Germinal center (tissue), 1 donor: ENCODE measurements at places on chromosomes 6 and 20.

GRCh38 chr6:164150232-164150631, 735.7 kb downstream of the QKI start:
- DNase-seq, result no peak

- DNase-seq, result no peak
These were observed 27.7 kb upstream of the VEGFA start for GRCh38 chr6:43742285-43742684.

- peak; percentile 50 for DNase-seq
These were observed 66.0 kb upstream of the UTRN start for GRCh38 chr6:144219056-144219685.

DNA sequence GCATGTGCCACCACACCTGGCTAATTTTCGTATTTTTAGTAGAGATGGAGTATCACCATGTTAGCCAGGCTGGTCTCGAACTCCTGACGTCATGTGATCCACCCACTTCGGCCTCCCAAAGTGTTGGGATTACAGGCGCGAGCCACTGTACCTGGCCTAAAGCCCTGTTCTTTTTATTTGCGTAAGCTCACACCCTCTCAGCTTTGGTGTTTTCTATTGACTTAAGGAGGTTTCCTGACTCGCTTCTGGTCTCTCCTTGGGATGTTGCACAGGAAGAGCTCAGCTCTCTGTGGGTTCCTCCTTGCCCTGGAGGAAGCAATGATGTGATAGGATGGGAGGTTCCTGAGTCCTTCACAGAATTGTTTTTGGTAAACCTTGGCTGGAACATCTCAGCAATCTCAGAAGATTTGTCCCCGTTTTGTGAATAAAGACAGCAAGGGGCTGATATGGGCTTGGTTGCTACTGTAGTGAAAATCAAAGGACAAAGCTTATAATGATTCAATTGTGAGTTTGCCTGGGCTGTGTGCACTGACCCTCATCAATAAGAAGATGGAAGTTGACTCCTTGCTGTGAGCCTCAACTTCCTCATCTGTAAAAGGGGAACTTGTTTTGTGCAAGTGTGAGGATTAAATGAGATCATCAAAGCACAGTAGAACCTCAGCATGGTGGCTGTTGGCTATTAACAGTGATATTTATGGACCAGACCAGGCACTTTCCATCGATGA, 27.0 kb downstream of the TOX2 start:
- DNase-seq, result peak; percentile 21

- DNase-seq, result peak; percentile 56
These were observed 125.0 kb downstream of the FYN start for GRCh38 chr6:111748231-111748647.

DNA sequence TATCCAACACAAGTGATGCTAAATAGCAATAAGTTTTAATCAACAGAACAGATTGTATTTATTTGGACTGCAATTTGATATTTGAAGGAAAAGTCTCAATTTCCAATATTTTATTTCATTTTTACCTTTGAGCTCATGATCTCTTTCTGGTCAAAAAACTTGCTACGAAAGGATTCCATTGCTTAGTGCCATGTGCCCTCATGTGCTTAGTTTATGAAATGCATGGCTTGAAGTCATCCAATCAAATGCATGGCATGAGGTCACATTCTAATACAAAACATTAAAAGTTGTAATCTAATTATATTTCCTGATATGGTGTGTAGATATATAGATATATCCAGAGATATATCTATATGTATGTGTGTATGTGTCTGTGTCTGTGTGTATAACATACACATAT, 321.2 kb upstream of the ADGRB3 start:
- no peak for DNase-seq

- DNase-seq, result no peak
These were observed 16.2 kb upstream of the SNX9 start for GRCh38 chr6:157806856-157807215.

GRCh38 chr20:58457083-58457695, 58.0 kb downstream of the APCDD1L start:
- no peak for DNase-seq

DNA sequence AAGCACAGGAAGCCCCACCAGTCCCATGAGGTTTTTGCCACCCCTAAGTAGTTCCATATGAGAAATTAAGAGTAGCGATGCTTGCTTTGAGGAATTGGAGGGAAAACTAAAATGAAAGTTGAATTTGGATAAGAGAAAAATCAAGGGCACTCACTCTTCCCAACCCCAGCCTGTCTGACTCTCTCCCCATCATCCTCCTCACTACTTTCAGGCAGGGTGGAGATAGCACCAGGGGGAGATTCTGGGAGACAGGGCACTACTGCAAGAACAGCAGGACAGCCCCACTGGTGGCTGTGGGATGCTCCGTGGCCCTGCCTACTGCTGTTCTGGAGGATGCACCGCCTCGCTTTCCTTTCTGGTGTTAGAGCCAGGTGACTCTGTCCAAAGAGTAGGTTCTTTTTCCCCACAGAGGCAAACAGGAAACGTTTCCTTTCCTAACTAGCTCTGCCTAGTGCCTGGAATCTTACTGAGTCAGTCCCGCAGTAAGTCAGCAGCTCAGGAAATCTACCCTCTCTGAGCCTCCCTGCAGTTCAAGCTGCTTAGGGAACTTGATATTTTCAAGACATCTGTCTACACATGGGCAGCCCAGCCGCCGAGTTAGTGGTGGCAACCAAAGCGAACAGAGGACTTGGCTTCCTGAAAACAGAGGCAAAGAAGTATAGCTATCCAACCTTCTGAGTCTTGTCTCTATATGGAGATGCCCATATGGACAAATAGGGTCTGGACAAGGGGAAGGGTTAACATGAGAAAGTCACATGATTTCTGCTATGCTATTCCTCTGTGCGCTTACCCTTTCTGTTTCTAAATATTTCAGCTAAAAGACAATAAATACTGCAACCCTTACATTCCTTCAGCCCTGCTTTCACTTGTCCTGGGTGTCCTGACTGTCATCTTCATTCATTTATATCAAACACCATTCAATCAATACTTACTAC, 11.4 kb downstream of the HLA-E start:
- DNase-seq, result no peak

- DNase-seq, result no peak
These were observed 82.7 kb upstream of the NXT1 start for GRCh38 chr20:23267909-23268308.

DNA sequence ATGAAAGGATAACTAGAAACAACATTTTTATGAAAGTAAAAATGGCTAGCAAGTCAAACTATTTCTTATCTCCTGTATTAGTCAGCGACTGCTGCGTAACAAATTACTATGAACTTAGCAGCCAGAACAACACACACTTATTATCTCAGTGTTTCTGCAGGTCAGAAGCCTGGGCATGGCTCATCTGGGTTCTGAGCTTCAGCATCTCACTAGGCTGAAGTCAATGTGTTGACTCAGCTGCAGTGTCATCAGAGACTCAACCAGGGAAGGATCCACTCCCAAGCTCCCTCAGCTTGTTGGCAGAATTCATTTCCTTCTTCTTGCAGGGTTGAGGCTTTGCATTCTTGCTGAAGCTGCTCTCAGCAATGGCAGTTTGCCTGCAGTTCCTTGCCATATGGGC, 33.2 kb upstream of the IGF2R start:
- DNase-seq, result no peak

- no peak for DNase-seq
These were observed 9.5 kb downstream of the LSM14B start for GRCh38 chr20:62131560-62132320.

DNA sequence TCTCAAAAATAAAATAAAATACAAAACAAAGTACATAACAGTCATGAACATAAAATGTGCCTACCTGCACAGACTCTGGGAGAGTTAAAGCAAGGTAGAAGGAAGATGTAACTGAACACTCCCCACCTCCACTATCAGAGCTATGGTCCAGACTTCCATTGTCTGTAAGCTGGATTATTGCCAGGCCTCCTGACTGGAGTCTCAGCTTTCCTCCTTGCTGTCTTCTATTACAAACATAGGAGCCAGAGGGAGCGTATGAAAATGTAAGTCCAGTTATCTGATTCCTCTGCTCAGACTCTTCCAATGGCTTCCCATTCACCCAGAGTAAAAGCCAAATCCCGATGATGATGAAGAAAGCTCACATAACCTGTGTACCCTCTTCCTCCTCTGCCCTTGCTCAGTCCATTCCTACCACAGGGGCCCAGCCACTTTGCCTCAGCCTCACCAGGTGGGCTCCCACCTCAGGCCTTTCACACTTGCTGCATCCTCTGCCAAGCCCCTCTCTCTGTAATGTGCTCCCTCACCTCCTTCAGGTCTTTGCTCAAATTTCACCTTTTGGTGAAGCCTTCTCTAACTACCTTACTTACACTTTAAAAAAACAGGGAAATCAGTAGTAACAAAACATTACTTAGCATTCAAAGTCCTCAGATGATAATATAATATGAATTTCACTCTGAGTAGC, 194.1 kb downstream of the RIMS1 start:
- DNase-seq, result no peak

DNA sequence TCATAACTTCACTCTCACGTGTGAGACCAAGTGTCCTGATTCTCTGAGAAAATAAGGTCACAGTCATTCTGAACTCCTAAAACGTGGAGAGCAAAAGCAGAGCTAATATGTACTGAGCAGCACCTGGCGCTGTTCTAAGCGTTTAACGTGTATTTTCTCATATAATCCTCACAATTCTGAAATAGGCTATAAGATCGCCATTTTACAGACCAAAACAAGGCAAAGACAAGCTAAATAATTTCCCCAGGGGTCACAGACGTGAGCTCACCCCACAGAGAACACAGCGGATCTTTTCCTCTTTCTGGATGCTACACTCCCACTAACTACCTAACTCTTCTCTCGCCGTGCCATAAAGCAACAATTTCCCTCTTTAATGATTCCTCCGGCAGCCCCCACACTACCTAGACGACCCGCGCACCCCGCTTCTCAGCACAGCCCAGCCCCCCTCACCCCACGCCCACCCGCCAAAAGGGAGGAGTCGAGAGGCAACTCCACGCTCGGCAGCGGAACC, 636 bp downstream of the SUPT3H start:
- DNase-seq, result no peak

- DNase-seq, result no peak
These were observed 599.1 kb downstream of the MEI4 start for GRCh38 chr6:78251931-78252330.

DNA sequence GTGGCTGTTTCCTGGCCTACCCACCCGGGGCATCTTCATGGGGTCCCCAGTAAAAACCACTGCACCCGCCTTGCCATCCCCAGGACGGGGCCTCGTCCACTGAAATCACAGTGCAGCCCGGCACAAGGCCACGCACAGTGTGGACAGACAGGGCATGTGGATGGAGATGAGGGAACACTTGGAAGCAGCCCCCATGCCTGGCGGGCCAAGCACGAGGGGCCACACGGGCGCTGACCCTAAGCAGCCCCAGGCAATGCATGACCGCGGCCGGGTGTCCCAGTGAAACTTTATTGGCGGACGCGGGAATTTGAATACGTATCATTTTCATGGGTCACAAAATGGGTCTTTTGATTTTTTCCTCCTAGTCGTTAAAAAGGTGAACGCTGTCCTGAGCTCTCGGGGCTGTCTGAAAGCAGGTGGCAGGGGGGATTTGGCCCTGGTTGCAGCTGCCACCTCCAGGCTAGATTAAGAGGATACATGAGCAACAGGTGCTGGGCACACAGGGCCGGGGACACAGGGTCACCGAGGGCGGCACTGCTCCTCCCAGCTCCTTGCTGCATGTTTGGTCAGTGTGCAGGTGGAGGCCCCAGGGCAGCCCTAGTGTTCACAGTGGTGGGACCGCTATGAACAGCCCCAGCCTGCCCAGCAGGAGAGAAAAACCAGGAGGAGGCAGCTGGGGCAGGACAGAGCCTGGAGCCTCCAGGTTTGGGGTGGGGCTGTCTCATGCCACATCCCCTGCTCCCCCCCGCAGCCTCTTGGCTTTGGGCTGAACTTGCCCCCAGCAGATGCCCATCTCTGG, 74.9 kb upstream of the SLCO4A1 start:
- DNase-seq, result no peak

DNA sequence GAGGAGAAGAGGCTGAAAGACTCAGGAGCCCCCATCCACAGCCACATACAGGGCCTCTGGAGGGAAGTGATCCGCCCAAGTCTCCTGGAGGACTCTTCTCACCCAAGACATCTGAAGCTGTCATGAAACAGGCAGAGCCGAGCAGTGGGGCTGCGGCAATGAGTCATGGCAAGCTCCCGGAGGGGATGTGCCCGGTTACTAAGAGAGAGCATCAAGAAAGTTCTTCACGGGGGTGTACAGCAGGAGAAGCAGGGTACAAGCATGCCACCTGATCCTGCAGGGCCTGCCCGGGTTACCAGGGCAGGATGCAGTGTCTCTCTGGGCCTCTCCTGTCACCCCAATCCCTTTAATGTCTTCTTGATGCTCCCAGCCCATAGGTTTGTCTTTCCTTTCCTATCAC, 21.1 kb downstream of the TRIM26 start:
- DNase-seq, result no peak

DNA sequence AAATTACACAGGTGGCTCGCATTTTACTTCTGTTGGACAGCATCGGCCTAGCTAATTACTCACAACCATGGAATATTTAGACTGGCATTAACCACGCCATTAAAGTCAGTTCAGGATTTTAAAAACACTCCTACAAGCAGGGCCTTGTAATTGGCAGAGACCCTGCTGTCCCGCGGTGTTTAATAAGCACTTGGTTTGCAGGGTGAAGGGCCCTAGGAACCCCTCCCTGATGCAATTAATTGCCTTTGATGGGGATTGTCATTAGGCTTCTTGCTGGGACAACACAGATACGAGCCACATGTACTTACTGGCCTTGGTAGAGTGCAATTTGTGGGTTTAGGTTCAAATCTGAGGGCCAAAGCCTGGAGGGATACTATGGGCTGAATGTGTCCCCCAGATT, 7.8 kb upstream of the VSTM2L start:
- DNase-seq, result no peak

GRCh38 chr6:169864148-169865020, 113.0 kb downstream of the ERMARD start:
- peak; percentile 33 for DNase-seq

- DNase-seq, result no peak
These were observed 1.8 kb downstream of the TUBB1 start for GRCh38 chr20:59020938-59021551.

DNA sequence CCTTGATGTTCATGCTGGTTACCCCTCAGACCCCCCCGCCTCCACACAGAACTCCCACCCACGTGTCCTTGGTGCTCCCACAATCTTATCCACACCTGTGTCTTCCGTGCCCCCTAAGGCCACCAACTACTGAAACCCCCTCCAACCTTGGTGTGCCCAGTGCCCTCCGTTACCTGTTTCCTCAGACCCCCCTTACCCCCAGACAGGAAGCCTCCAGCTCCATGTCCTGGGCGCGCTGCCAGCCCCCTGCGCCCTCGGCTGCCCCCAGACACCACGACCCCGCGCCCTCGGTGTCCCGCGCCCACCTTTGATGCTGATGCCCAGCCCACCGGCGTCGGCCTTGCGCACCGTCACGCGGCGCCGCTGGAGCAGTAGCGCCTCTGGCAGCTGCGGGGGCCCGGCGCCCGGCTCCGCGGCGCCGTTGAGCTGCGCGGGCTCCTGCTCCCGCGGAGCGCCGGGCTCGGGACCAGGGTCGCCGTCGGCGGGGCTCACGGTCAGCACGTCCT, 504 bp downstream of the SNTA1 start:
- peak; percentile 50 for DNase-seq
